ENCODE measurements at places on chromosomes 5 and 9.

GRCh38 chr5:163509291-163509951 lies 4.0 kb downstream of the MAT2B start:
- no peaks in the 10 kb centered on the region for H3K27me3 ChIP-seq
- H3K36me3 ChIP-seq: peaks cover 12% of the 10 kb centered on the region
- H3K4me3 ChIP-seq: peak overlapping the region; percentile 97
- peaks cover 56% of the 10 kb centered on the region for H3K4me1 ChIP-seq

DNA sequence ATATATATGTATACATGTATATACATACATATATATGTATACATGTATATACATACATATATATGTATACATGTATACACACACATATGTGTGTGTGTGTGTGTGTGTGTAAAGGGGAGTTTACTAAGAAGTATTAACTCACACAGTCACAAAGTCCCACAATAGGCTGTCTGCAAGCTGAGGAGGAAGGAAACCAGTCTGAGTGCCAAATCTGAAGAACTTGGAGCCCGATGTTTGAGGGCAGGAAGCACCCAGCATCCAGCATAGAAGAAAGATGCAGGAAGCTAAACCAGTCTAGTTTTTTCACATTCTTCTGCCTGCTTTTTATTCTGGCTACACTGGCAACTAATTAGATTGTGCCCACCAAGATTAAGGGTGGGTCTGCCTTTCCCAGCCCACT lies 591.5 kb downstream of the PRR16 start:
- H3K36me3 ChIP-seq: no peaks in the 10 kb centered on the region
- no peak overlapping the region for H3K27ac ChIP-seq
- no peak overlapping the region for H3K4me3 ChIP-seq
- no peak for DNase-seq

DNA sequence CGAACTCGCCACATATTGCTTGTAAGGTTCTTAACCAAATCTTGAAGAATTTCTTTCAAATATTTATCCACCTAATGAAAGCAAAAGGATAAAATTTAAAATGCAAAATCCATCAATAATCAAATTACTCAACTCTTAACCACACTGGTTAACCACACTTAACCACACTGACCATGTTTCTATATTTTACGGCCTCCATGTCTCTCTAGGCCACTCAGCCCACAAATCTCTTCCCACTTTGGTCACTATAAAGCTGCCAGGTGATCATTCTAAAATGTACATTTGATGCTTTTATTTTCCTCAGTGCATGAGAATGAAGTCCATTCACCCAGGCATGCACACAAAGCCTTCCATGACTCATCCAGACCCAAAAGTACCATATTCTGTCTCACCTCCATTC lies 56.4 kb upstream of the OR2K2 start:
- no peak for DNase-seq
- H3K27me3 ChIP-seq: no peaks in the 10 kb centered on the region
- no peak overlapping the region for H3K4me3 ChIP-seq
- no peak overlapping the region for H3K27ac ChIP-seq
- H3K4me1 ChIP-seq: no peaks in the 10 kb centered on the region

DNA sequence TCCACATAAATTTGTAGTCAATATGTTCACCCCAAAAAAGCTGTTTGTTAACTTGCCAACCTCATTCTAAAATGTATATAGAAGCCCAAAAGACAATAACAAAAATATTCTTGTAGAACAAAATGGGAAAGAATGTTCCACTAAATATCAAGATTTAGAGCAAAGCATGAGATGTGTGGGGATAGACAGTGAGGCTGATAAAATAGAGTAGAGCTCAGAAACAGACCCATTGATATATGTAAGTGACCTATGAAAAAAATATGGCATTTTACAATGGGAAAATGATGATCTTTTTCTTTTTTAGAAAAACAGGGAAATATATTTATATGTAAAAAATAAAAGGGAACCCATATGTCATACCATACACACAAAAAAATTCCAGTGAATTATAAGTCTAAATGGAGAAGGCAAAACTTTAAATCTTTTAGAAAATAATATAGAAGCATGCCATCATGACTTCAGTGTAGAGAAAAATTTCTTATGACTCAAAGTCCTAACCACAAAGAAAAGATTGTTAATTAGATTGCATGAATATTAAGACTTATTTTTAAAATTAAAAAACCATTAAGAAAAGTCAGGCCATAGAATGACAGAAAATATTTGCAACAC lies 6.6 kb upstream of the IFNB1 start:
- H3K27me3 ChIP-seq: no peaks in the 10 kb centered on the region
- no peak overlapping the region for H3K4me3 ChIP-seq
- peaks cover 11% of the 10 kb centered on the region for H3K36me3 ChIP-seq
- peaks cover 24% of the 10 kb centered on the region for H3K4me1 ChIP-seq
- H3K27ac ChIP-seq: no peak overlapping the region

DNA sequence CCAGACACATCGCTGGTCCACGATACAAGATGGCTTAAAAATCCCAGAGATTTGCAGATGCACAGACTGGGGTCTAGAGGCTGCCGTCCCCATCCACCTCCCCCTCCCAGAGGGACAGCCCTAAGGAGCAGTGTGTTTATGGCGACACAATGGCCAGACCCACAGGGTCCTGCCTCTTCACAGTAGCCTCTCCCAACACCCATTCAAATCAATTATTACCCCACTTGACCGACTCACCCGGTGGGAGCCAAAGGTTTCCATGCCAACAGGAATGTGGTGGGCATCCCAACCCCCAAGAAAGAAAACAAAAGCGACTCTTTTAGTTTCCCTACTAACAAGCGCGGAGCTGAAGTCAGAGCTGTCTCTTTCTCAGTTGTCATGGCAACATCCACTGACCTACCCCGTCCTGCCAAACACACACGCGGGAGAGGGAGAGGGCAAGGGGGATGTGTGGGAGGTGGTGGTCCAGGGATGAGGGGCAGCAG lies 209.0 kb downstream of the TTLL11 start:
- no peaks in the 10 kb centered on the region for H3K36me3 ChIP-seq
- H3K27me3 ChIP-seq: no peaks in the 10 kb centered on the region
- H3K27ac ChIP-seq: no peak overlapping the region
- DNase-seq: no peak

GRCh38 chr5:122007546-122007945 lies 45.8 kb downstream of the SRFBP1 start:
- H3K27me3 ChIP-seq: no peaks in the 10 kb centered on the region
- H3K4me1 ChIP-seq: peaks cover 18% of the 10 kb centered on the region
- H3K4me3 ChIP-seq: no peak overlapping the region

DNA sequence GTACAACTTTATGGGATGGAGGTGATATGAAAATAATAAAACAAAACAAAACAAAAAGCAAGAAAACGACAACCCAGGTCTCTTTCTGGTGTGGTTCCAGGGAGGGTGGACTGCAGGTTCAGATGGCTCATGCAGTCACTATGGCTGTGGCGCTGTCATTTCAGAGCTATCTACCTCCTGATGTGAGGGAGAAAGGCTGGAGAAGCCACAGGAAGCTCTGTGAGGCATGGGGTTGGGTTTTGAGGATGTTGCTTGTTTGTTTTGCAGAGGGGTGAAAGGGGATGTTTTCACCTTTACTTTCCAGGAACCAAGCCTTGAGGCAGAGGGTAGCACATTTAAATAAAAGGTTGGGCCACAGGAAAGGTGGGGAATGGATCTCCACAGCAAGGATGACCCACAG lies 18.7 kb downstream of the NIPAL4 start:
- no peak overlapping the region for H3K4me3 ChIP-seq
- DNase-seq: no peak
- no peak overlapping the region for H3K27ac ChIP-seq
- H3K4me1 ChIP-seq: peaks cover 40% of the 10 kb centered on the region

GRCh38 chr5:111535879-111536549 lies 23.7 kb upstream of the STARD4 start:
- H3K4me1 ChIP-seq: no peaks in the 10 kb centered on the region
- H3K27ac ChIP-seq: no peak overlapping the region
- no peaks in the 10 kb centered on the region for H3K36me3 ChIP-seq
- no peak for DNase-seq
- no peak overlapping the region for H3K4me3 ChIP-seq
- peaks cover 13% of the 10 kb centered on the region for H3K27me3 ChIP-seq

GRCh38 chr9:122084026-122084675 lies 9.0 kb downstream of the TTLL11 start:
- H3K27me3 ChIP-seq: no peaks in the 10 kb centered on the region
- no peak overlapping the region for H3K27ac ChIP-seq
- no peaks in the 10 kb centered on the region for H3K36me3 ChIP-seq
- no peak for DNase-seq

- peaks cover 13% of the 10 kb centered on the region for H3K4me1 ChIP-seq
- DNase-seq: peak; percentile 71
- H3K27ac ChIP-seq: no peak overlapping the region
- H3K4me3 ChIP-seq: peak overlapping the region; percentile 50
These were observed 124.6 kb upstream of the ERCC6L2 start for GRCh38 chr9:95750725-95751519.

DNA sequence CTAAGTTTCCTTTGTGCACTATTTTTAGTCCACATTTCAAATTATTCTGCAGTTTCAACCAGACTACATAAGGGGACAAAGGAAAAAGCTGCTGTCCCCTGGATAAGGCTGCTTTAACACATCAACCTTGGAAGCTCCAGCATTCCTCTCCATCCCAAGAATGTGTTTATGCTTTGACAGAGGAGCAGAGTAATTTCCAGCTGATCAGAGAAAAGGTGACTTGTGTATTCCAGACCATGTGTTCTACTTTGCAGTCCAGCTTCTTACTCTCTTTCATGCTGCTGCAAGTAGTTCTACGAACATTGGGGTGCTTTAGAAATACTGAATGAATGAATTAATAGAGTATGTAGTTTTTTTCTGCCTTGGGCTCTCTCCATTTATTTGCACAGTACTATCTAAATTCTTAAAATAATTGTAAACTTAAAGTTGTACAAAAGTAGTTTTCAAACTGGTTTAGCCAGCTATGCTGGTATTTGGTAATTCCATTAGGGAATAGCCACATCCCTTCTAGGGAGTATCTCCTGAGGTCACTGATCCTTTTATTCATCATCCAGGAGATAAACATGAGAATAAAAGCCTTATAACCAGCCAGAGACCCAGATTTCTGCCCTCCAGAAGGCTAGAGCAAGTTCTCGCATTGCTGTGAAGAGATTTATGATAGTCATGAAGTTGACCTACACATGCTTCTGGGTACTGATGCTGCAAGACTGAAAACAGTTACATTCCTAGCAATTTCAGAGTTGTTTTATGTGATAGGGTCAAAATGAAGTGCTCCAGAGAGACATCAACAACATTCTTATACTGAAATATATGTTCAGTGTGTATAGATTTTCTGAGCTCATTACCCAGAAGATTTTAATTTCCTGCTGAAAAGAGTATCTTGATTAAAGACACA lies 215.2 kb downstream of the COMMD10 start:
- H3K27ac ChIP-seq: no peak overlapping the region
- H3K36me3 ChIP-seq: peaks cover 78% of the 10 kb centered on the region
- H3K4me3 ChIP-seq: no peak overlapping the region

DNA sequence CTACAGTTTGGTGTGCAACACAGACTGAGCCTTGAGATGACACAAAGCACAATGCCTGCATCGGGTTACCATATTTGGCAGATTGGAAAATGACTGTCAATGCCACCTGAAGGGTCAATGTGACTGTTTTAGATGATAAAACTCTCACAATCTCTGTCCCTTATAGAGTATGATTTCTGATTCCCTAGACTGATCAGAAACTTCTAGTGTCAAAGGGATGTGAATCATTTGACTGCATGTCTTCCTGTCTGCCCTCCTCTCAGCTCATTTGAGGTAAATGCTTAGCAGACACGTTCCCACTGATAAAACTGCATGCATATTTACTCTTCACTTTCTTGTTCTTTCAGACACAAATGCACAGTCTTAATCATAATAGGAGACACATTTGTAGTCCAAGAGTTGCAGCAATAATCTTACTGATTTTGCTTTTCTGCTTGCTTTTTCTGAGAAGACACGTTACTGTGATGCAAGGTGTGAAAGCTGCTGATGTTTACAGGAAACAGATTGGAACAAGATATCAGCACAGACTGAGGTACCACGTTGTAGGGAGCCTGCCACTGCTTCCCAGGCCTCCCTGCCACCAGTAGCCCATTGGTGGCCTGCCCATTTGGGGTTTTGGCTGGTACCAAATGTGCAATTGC lies 77.8 kb downstream of the GCNT4 start:
- peak overlapping the region; percentile 66 for H3K27ac ChIP-seq
- peak overlapping the region; percentile 61 for H3K4me3 ChIP-seq
- peaks cover 33% of the 10 kb centered on the region for H3K4me1 ChIP-seq
- no peaks in the 10 kb centered on the region for H3K27me3 ChIP-seq
- no peak for DNase-seq

- H3K27ac ChIP-seq: no peak overlapping the region
- no peaks in the 10 kb centered on the region for H3K27me3 ChIP-seq
- H3K4me1 ChIP-seq: no peaks in the 10 kb centered on the region
- DNase-seq: no peak
- no peak overlapping the region for H3K4me3 ChIP-seq
- no peaks in the 10 kb centered on the region for H3K36me3 ChIP-seq
These were observed 110.2 kb upstream of the ISL1 start for GRCh38 chr5:51273021-51273420.

DNA sequence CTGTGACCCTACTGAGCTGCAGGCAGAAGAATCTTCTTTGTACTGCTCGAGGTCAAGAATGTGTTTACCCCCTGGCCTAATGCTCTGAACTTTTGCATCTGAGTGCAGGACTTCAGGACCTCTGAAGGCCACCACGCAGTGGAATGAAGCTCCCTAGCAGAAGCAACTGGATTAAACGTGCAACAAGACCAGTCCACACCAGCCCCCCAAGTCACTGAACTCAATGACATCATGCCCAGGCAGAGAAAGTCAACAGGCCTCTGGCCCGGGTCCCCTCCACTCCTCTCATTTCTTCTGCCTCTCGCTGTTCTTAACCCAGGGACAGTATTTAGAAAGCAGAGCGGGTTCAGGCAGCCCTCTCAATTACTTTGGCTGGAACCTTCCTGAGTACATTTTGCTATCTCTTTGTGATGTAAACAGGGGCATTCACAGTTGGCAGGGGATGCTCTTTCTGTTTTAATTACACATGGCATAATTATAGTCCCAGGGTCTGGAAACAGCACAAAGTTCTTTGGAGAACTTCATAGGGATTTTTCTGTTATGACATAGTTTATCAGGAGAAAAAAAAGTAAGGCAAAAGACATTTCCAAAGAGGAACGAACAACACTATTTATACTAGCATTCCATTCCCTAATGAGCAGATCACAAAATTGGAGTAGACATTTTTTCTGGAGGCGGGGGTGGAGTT lies 108.2 kb upstream of the SPATA31D4 start:
- H3K27ac ChIP-seq: no peak overlapping the region
- no peak for DNase-seq
- H3K27me3 ChIP-seq: no peaks in the 10 kb centered on the region
- H3K4me3 ChIP-seq: no peak overlapping the region
- peaks cover 6% of the 10 kb centered on the region for H3K4me1 ChIP-seq

GRCh38 chr9:2023042-2023441 lies 7.9 kb downstream of the SMARCA2 start:
- H3K4me1 ChIP-seq: peaks cover 99% of the 10 kb centered on the region
- peak overlapping the region; percentile 72 for H3K4me3 ChIP-seq
- peak overlapping the region; percentile 67 for H3K27ac ChIP-seq
